ENCODE measurements at places on chromosomes 6 and 20.

DNA sequence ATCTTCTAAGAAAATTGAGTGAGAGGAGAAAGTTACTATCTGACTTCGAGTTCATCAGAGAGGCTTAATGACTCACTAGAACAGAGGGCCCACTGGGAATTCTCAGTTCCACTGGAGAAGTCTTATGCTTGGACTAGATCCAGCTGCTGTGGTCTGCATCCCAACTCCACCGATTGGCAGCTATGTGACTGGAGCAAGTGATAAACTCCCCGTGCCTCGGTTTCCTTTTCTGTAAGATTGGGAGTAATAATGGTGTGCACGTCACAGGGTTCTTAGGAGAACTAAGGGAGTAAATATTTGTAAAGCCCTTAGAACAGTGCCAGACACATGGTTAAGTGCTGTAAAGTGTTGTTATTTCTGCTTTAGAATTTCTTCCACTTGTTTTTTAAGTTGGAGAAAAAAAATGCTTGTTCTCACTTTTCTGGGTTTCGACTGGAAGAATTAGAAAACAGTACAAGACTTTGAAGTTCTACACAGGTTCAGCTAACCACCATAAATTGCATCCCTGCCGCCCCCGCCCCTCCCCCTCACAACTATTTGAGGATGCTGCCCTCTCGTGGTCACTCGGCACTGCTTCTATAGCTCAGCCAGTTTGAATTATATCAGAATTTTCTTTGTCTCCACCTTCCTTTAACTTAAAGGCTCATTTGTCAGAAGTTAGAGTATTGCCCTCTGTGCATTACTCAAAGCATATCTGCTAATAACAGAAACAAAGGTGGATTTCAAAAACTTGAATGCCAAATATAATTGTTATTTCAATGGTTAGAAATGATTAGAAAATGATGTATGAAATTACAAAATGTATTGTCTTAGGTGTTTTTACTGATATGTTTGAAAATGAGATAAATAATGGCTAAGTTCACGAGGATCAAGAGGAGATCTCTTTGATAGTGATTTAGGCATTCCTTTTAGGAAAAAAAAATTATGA, 95.0 kb upstream of the IFNGR1 start:
- peak; percentile 89 for DNase-seq

- DNase-seq: no peak
Measured at GRCh38 chr6:4719491-4719890, 56.7 kb upstream of the CDYL start.

GRCh38 chr6:106731144-106731842, 101.9 kb downstream of the QRSL1 start:
- no peak for DNase-seq

DNA sequence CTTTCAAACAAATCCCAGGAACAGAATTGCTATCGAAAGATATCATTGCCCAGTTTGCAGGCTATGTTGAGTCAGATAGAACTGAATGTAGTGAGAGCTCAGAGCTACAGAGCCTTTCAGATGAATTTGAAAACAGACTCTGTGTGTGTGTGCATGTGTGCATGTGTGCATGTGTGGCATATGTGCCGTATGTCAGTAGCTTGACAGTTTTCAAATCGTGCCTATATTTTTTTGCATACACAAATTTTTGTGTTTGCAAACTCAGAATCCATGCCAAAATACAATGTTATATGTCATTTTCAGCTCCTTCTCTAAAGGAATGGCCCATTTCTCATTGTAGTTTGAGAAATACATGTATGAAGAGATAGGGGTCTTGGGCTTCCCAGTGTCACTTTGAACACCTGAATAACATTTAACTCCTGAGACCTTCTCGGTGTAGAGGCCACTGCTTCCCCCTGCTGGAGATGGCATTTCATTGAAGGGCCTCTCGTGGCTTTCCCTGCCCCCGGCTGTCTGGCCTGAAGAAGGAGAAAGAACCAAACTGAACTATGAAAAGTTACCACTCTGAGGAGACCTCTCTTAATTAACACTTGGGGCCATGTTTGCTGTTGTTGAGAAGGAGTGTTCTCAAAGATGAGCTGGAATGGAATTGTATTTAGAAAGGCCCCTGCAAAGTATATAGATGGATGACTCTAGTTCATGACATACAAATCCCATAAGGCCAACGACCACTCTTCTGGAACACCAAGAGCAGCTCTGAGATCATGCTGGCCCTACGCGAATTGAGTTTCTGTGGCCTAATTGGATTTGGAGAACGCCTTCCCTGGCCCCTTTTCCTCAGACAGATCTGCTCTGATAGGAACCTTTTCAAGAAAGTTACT, 58.7 kb downstream of the VAPB start:
- peak; percentile 77 for DNase-seq

DNA sequence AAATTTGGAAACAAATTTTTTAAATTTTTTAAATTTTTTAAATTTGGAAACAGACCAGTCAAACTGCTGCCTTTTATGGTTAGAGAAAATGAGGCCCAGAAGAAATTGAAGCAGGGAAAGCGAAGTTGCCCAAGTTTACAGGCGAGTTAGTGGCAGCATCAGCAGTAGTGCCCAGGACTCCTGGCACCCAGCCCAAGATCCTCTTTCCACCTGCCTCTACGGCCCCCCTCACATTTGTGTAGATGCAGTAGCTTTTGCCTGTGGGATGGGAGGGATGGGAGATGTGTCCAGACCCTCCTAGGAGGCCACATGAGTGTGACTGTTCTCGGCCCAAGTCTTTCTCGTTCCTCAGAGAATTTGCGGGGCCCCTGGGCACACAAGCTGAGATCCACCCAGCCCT, 49.8 kb downstream of the HNF4A start:
- DNase-seq: no peak

- DNase-seq: no peak
Measured at GRCh38 chr6:98241630-98242029, 592.7 kb upstream of the POU3F2 start.

GRCh38 chr6:122428781-122429180, 29.3 kb downstream of the HSF2 start:
- no peak for DNase-seq

DNA sequence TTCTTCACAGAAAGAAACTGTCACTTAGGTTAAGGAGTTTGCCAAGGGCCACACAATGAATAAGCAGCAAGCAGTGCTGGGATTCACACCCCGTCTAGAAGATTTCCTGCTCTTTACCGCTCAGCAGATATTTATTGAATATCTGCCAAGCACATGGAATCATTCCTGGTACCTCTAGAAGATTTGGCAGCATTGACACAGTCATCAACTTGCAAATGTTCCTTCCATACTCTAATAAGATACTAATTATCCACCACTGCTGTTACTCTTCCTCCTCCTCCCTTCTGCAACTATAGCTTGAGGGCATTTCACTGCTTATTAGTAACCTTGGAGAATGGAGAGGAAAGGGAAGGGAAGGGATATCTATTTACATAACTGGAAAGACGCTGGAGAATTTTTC, 13.0 kb downstream of the MOXD1 start:
- DNase-seq: no peak

GRCh38 chr6:113813142-113813541, 44.0 kb upstream of the MARCKS start:
- no peak for DNase-seq

DNA sequence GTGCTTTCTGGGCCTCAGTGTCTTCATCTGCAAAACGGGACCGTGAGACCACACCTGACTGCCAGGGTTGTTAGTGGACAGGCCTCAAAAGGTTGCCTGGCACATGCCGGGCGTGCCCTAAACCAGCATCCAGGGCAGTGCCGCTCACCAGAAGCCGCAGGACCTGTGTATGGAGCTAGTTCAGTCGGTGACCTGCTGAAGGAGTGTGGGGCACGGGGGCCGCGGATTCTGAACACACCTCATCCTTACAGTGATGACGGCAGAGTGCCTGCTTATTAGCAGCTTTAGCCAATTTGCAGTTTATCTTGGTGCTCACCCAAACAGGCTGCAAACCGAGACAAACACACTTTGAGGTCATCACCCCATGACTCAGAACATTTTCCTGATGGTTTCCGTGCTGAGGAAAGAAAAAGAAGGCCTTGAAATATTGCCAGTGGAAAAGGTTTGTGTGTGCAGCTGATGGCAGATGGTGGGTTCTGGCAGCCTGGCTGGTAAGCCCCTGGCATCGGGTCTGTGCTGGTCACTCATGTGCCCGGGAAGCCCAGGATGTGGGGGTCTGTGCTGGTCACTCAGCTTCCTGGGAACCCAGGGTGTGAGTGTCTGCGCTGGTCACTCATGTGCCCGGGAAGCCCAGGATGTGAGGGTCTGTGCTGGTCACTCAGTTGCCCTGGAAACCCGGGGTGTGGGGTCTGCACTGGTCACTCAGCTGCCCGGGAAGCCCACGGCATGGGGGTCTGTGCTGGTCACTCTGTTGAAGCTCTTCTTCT, 153.8 kb downstream of the ERMARD start:
- no peak for DNase-seq

DNA sequence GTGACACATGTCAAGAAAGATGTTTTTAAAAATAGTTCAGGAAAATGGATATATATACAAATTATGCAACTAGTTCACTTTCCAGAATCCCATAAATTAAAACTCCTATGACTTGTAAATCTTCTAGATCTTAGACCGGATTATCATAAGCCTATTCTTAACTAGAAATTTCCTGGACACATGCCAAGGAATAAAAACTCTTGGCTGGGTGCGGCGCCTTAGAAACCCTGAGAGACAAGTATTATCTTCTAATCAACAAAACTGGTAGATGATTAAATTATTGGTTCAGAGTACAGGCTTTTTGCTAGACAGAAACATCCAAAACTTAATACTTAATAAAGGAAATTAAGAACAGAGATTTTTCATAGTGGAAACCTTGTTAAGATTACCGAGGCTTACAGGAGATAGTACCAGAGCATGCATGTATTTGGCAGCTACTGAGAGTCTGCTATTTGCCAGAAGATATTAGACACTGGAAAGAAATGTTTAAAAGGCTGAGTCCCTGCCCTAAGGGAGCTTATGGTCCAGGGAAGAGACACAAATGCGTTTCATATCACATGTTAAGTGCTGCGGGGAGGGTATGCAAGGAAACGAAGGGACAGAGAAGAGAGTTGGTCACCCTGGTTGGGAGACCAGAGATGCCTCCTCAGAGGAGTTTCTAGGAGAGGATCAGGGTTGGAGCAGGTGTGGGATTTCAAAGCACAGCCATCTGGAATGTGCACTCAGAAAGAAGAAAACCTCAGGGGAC, 46.5 kb upstream of the IFNGR1 start:
- DNase-seq: no peak

- no peak for DNase-seq
Measured at GRCh38 chr20:39249798-39250197, 287.7 kb downstream of the DHX35 start.

DNA sequence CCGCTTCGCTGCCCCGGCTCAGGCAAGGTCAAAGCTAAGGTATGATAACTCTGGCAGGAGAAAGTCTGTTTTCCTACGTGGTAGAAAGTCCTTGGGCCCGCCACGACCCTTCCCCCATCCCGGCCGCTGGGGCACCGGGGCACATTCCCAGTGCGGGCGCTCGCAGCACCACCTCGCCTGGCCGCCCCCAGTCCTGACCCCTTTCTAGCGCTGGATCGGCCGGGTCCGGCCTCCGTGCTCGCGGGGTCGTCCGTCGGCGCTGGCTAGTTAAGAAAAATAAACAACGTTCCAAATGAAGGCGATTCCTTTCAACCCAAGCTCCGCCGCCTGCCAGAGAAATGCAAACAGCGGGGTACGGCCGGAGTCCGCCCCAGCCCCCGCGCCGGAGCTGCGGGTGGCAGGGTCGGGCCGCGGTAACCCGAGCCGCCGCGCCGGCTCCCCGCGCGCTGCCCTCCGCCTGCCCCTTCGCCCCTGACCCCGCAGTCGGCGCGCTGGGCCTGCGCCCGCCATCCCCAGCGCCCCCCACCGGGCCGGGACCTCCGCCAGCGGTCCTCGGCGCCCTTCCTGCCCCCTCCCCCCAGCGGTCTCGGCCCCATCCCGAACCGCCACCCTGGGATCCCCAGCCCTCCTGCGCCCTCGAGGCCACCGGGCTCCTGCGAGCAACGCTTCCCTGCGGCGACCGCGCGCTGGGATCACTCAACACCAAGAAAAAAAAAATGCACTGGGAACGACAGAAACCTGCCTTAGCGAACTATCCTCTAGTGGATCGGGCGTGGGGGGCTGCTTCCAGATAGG, 37.6 kb downstream of the NCR2 start:
- DNase-seq: no peak

DNA sequence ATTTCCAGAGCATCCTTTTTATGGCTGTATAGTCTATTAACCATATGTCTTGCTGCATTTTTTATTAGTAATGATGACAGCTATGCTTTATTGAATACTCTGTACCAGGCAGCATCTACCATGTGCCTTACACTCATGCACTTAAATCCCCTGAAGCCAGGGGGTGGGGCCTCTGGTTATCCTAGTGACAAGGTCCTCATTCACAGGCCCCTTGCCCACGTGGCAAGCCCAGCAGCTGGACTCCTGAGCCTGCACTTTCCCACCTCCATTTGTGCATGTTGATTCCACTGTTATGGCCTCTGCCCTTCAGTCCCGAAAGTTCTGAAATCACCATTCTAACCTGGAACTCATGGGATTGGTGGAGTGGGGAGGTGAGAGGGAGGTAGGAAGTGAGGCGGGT, 22.3 kb downstream of the ACTR5 start:
- no peak for DNase-seq

GRCh38 chr6:142376115-142376514, 74.3 kb downstream of the ADGRG6 start:
- no peak for DNase-seq

GRCh38 chr6:56842686-56843475, 112.0 kb upstream of the BEND6 start:
- DNase-seq: peak; percentile 43

DNA sequence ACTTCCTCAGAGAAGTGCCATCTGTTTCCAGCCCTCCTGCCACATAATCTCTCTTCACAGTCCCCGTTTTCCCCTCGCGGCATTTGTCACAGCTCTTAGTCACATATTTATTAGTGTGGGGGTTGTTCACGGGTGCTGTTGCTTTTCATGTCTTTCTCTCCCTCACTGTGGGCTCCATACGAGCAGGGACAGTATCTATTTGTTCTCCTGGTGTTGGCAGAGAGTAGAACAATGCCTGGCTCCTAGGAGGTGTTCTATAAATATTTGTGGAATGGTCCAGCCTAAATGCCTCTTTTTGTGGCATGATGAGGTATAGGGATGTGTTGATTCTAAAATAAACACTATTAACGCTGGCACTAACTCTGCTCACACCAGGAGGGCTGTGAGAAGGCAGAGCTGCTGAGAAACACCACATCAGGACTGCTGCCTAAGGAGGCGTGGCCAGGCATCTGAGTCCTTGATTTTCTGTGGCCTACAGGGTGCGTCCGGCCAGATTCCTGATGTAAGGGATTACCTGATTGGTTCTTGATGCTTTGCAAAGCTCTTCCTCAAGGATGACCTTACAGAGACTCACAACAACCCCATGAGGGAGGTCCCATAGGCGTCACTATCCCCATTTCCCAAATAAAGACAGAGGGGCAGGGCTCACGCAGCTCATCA, 219.8 kb upstream of the ARID1B start:
- DNase-seq: peak; percentile 39

DNA sequence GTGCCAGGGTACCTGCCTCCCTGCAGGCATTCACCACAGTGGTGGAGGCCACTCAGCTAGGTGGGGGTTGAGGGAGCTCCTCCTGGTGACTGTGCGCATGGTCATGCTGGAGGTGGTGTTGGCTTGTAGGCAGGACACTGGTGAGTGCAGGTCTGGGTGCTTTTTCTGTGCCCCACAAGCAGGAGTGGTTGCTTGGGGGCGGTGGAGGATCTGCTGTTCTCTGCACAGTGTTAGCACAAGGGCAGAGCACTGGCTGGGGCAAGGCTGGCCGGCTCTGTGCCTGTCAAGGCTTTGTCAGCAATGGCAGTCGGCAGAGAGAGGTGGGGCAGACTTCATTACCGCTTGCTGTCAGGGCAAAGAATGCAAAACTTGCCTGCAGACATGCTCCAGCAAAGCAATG, 632.1 kb upstream of the ID4 start:
- no peak for DNase-seq

- no peak for DNase-seq
Measured at GRCh38 chr20:8709627-8710026, 359.3 kb upstream of the PLCB4 start.
